ENCODE measurements at places on chromosomes 1 and 21.

DNA sequence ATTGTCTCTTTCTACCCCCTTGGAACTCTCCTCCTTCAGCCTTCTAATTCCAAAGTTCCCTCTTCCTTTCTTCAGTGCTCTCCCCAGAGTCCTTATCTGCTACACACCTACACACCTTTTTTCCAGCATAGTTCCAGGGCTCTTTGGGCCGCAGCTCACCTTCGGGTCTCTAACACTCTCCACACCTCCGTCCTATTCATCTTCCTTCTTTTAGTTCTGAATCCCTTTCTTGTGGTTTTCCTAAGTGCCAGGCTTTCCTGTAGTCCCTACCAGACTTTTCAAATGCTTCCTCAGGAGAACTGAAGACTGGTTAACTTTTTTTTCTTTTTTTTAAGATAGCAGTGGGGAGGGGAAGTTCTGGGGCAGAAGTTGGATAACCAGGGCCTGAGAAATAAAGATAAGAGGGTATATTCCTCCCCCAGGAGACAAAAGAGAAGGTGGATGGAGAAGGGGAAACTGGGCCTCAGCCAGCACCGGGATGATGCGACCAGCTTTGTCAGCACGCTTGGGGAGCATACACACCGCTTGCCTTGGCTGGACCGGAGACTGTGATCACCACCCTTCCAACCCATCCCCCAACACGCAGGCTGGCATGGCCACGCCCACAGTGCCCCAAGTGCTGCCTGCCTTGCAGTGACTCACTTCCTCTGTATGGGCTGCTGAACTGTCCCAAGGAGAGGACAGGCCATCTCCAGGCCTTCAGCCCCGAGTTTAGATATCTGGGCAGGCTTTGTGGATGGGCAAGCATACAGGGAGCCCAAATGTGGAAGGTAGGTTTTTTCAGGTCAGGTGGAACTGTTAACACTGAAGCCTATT lies 2.5 kb upstream of the CERS2 start:
- no peak for DNase-seq

DNA sequence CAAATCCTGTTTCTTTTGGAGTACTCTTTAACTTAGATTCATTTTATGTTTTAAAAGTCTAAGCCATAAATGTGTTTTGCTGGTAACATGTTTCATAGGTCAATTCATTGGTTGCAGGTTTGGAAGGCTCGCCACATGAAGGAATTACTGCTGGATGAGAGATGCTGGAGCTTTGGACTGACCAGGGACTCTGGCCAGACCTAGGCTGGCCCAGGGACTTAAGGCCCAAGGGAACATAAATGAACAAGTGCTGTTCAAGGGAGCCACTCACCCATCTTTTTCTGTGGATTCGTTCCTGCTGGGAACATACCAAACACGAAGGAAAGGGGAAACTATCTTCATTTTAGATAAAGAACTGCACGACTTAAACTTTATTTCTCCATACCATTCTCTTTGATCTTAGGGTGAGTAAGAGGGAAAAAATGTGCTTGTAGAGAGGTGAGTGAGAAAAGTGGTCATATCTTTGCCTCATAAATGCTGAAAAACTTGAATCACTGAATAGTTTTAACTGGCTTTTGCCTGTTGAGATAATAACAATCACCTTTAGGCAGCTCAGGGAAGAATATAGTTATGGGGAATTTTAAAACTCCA lies 15.3 kb upstream of the SHCBP1L start:
- no peak for DNase-seq

DNA sequence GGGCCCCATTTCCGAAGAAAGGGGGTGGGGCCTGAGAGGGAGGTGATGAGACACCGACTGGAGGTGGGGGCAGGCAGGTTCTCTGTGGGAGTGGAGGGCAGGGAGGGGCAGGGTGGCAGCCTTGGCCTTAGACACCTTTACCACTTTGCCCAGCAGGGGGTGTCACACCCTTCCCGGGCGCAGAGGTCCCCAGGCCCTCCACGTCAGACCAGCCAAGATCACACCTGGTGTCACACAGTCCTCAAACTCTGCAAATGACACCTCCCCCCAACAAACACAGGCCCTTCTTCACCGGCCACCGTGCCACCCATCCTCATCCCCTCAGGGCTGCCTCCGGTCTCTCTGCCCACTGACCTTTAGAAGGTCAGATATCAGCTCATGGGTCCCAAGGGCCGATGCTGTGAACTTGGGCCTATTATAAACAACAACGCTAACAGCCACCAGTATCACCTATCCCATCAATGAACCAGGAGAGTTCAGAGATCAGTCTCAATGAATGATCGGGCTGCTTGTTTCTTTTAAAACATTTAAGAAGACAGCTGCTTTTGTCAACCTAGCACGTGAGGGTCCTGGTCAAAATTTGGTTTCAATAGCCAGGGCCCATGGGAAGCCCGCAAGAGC lies 103.9 kb downstream of the CASZ1 start:
- DNase-seq, result no peak

GRCh38 chr1:198672124-198672523 lies 33.3 kb downstream of the PTPRC start:
- DNase-seq, result no peak

- no peak for DNase-seq
Observed at GRCh38 chr1:75707191-75707590, 17.3 kb upstream of the ACADM start.

GRCh38 chr1:83098131-83098530 lies 900.8 kb downstream of the TTLL7 start:
- no peak for DNase-seq

GRCh38 chr1:2474933-2475371 lies 1.1 kb upstream of the PLCH2 start:
- no peak for DNase-seq

GRCh38 chr1:19068639-19069276 lies 112.3 kb upstream of the IFFO2 start:
- no peak for DNase-seq

DNA sequence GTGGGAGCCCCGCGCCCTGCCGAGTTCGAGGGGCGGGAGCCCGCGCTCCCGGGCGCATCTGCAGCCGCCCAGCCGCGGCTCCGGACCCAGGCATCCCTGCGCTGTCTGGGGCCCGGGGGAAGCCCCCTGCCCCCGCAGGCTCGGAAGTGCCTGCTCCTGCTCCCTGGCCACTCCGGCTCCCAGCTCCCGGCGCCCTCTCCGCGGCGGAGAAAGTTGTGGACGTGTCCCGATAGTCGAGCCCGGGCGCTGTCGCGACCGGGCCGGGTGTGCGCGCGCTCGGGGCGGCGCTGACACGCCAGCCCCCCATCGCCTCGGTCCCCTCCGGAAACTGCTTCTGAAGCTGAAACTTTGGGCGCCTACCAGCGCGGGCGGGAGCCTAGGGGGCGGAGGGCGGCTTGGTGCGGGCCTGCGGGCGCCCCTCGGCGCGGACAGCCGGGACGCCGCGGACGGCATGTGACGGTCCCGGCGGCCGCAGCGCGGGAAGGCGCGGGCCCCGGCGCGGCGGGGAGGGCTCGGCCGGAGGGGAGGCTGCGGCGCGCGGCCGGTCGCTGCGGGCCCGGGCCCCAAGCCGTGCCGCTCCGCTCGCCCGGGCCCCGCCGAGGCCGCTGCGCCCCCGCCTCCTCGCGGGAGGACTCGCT lies 515 bp downstream of the MAN1C1 start:
- no peak for DNase-seq

DNA sequence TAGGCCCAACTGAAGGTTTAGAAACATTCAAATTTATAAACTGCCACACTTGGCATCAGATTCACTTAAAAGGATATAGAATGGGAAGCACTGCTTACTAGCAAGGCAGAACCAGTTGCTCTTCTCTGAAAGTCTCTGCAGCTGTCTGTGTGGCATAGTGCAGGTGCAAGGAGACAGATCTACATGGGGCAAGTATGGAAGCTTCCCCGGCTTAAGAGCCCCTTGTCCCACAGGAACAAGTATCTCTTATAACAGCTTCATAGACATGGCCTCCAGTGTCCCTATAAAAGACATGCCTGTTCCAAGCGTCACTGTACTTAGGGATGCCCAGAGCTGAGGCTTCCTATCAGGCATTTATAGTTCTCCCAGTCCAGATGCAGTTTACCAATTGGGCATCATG lies 26.5 kb downstream of the ZBTB8B start:
- no peak for DNase-seq

DNA sequence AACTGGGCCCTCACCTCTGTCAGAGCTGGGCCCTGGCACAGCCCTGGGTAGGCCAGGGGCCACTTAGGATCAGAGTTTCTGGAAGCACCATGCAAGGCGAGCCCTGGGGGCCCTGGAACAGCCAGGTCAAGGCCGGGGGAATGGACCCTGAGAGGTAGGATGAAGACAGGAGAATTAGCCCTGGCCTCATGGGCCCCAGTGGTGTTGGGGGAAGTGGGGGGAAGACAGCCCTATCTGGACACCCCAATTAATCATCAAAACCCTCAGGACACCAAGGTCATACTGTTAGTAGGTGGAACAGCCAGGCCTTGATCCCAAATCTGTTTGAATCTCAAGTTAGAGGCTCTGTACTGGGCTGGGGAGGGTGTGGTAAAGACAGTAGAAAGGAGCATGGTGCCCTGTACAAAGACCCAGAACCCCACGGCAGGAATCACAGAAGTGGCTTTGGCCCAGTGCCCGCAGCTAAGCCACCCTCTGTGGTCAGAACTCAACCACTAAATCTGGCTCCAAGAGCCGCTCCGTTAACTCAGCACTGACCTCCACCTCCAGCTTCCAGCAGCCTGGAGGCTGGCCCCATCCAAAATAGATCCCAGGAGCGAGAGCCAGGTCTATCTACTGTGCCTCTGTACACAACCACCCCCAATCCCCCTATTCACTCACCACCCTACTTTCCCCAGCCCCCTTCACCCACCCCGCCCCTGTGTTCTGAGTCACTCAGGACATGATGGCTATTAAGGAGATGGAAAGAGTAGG lies 14.0 kb upstream of the TRIM63 start:
- DNase-seq, result no peak

DNA sequence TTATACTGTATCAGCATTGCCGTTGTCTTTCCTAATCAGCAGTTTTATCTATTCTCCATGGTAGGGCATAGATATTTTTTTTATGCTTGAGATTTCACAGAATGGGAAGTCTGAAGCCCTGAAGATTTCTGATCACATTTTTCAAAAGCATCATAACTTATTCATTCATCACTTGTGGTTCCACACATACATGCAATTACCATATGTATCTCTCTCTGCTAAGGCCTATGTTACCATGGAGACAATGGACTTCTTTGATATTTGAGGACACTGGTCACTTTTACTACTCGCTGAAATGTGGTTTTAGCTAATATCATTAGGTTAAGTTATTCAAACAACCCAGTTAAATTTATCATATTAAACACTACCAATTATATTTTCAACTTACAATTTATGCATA lies 1827.0 kb downstream of the MRPL39 start:
- DNase-seq, result no peak

DNA sequence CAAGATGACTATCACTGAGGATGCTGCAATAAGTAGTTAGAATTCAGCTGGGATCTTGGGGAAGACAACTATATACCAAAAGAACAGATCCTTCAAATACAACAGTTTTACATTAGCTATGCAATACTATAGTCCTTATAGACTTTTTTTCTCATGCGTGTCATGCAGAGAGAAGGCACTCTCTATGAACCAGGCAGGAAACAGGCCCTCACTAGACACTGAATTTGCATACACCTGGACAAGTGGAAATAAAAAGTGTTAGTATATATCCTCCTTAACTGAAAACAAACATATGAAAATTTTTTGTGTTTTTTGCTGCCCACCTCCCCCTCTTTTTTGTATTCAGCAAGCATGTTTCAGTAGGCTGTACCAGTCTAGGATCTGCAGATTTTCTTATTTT lies 29.9 kb downstream of the TMCO1 start:
- no peak for DNase-seq

GRCh38 chr1:111955755-111956154 lies 33.7 kb downstream of the KCND3 start:
- DNase-seq, result no peak

DNA sequence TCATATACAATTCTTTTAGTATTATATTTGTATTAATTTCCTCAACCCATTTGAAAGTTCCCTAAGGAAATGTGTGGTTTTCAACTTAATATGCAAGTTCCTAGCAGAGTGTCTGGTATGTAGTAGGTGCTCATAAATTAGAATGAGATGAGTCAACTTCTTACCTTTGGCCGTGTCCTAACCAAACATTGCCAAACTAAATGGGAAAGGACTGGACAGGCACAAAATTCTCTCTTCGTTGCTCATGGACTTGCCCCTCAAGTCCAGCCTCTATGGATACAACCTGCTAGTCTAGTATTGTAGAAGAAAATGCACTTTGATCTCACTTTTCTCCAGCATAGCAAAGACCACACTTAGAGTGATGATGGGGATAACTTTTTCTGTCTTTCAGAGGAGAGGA lies 11.6 kb upstream of the MRPS14 start:
- DNase-seq, result no peak

DNA sequence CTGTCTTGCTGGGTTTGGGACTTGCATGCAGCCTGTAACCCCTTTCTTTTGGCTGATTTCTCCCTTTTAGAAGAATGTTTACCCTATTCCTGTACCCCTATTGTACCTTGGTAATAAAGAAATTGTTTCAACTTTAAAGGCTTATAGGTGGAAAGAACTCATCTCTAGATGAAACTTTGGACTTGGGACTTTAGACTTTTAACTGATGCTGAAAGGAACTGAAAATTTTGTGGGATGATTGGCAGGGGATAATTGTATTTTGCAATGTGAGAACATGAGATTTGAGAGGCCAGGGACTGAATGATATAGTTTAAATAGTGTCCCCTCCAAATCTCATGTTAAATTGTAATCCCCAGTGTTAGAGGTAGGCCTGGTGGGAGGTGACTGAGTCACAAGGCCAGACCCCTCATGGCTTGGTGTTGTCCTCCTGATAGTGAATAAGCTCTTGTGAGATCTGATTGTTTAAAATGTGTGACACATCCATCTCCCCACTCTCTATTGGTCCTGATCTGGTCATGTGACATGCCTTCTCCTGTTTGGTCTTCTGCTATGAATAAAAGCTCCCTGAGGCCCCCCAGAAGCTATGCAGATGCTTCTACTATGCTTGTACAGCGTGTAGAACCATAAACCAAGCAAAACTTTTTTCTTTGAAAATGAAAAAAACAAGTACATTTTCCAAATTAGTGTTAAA lies 1621.3 kb upstream of the B3GALT2 start:
- no peak for DNase-seq

- no peak for DNase-seq
Observed at GRCh38 chr1:95004013-95004412, 68.7 kb downstream of the ALG14 start.

- DNase-seq, result no peak
Observed at GRCh38 chr1:177558372-177558771, 387.6 kb downstream of the BRINP2 start.

GRCh38 chr1:187509091-187509490 lies 680.3 kb downstream of the PLA2G4A start:
- peak; percentile 66 for DNase-seq

DNA sequence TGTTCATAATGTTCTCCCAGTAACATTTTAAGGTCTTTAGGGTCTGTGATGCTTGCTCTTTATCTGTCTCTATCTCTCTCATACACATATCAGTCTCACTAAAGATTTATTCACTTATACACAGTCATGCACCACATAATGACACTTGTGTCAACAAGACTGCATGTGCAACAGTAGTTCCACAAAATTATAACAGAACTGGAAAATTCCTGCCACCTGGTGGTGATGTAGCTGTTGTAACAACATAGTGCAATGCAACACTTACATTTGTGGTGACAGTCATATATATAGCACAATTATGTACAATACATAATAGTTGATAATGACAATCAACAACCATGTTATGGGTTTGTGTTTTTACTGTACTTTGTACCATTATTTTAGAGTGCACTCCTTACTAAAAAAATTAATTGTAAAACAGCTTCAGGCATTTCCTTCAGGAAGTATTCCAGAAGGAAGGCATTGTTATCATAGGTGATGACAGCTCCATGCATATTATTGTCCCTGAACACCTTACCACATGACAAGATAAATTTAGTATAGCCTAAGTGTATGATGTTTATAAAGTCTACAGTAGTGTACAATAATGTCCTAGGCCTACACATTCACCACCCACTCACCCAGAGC lies 8.1 kb downstream of the TDRD5 start:
- peak; percentile 42 for DNase-seq

Measured in LNCaP clone FGC (cell line).